Activated CD8-positive, alpha-beta memory T cell treated with anti-CD3 and anti-CD28 coated beads for 24 hours (primary cell): ENCODE measurements at places on chromosomes 16 and 17.

DNA sequence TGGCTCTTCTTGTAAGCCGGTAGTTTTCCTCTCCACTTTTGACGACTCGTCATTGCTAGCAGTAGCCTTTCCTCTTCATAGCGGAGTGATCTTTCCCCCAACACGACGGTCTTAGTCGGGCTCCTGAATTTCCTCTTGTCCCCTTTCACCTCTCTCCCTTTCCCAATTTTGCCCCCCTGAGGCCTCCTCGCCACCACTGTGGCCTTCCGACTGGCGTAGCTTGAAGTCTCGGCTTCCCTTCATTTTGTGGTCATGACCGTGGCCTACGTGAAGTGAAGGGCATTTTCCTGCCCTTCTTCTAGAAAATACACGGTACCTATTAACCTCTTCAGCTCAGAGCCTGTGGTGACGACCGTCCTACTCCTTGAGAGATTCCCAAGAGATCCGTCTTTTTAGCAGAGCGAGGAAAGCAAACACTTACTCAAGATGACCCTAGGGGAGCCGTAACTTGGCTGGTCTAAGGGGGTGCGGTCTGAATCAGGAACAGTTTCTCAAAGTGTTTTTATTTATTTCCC is 787 bp downstream of the PRKAR1A start:
- no peak for DNase-seq

DNA sequence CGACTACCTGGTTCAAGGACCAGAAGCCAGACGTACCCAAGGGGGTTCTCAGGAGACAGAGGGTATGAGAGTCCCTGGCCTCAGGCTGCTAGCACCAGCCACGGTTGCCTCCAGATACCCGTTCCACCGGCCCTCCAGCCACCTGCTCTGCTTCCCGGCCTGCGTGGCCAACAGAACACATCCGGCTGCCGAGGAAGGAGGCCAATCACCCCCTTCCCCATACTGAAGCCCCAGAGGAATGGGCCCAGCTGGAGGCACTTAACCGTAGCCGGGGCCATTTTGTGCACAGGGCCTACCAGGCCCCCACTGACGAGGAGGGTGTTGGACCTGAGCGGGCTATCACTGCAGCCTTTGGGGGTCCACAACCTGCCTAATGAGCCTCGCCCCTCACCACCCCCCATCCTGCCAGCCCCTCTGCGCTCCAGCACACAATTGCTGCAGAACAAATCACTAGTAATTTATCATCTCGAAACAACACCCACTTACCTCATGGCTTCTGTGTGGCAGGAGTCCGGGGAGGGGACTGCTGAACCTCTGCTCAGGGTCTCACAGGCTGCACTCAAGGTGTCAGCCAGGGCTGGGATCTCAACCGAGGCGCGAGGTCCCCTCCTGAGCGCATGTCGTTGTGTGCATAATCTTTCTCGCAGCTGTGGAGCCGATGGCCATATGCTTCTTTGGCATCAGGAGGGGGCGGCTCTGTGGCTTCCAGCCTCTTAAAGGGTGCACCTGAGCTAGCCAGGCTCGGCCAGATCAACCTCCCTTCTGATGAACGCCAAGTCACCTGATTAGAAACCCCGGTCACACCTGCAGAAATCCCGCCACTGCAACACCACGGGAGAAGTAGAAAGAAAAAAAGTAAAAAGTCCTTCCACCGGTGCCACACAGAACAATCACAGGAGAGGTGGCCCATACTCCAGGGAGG is 10.1 kb upstream of the KREMEN2 start:
- no peak for DNase-seq

DNA sequence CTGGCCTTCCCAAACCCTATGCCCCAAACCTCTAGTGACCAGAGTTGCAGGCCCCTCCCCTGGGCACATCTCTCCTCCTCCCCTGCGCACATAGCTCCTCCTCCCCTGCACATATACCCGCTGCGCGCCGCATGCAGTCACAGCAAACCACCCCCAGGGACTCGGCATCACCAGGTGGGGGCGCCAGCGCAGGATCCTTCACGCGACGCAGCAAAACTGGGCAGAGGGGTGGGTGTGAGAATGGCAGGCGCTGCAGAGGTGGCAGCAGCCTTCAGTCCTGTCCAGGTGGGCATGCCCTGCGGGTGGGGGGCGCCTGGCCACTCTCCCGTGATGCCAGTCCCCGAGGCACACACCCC is 5.6 kb downstream of the CORO6 start:
- DNase-seq, result peak; percentile 96

DNA sequence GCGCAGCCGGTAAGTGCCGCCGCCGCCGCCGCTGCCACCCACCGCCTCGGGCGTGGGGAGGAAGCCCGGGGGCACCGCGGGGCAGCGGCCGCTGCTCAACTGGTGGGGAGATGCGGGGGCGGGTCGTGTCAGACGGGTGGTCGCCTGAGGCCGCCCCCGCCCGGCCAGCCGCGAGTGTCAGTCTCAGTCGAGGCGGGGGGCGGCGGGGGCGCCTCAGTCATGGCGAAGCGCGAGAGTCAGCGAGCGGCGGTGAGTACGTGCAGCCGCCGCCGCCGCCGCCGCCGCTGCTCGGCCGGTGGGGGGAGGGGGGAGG is 76.2 kb downstream of the CHD9 start:
- DNase-seq, result no peak

DNA sequence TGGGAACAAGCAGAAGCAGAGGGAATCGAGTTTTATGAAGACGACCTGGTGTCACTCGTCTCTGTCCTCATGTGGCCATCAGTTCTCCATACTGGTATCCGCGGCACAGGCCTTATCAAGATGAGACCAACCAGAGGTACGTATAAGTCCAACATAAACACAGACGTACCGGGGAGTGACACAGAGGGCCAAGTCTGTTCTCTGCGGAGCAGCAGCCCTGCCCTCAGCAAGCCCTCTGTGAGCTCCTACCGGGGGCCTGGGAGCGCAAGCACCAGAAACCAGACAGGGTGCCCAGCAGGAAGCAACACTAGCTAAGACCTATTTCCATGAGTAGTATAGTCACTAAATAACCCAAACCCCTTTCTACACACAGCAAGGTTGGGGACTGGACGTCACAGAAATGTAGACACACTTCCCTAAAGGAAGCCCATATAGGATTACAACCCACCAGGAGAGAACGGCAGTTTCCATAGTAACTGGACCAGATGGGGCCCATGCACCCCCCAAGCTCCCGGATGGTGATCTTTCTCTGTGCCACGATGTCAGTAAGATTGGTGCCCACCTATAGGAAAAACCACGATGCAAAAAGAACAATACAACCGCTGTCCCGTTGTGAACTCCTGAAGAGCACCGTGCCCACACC is 911 bp downstream of the ARL16 start:
- DNase-seq, result no peak

DNA sequence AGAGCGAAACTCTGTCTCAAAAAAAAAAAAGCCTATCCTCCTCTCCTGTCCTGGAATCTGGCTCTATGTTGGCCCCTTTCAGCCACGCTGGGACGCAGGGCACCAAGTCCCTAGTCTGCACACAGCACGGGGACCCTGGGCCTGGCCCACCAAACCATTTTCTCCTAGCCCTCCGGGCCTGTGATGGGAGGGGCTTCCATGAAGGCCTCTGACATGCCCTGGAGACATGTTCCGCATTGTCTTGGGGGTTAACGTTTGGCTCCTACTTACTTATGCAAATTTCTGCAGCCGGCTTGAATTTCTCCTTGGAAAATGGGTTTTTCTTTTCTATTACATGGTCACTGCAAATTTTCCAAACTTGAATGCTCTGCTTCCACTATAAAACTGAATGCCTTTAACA is 12.6 kb upstream of the GPT2 start:
- DNase-seq, result no peak

GRCh38 chr16:27269300-27270150 is 953 bp upstream of the NSMCE1 start:
- peak; percentile 53 for DNase-seq

GRCh38 chr17:10349403-10349802 is 23.4 kb downstream of the MYH13 start:
- no peak for DNase-seq
